ENCODE measurements at places on chromosomes 7 and 10.

GRCh38 chr7:74009719-74010118, 18.3 kb upstream of the ELN start:
- no peak for DNase-seq

GRCh38 chr10:88913127-88913526, 33.1 kb downstream of the STAMBPL1 start:
- no peak for DNase-seq

GRCh38 chr10:74437822-74438221, 286.8 kb downstream of the ADK start:
- no peak for DNase-seq

GRCh38 chr10:79293841-79294581, 53.3 kb upstream of the PPIF start:
- DNase-seq = no peak

- DNase-seq = no peak
These were observed 8.0 kb downstream of the GET4 start for GRCh38 chr7:884191-885003.

GRCh38 chr10:77711683-77712049, 74.1 kb upstream of the KCNMA1 start:
- no peak for DNase-seq

DNA sequence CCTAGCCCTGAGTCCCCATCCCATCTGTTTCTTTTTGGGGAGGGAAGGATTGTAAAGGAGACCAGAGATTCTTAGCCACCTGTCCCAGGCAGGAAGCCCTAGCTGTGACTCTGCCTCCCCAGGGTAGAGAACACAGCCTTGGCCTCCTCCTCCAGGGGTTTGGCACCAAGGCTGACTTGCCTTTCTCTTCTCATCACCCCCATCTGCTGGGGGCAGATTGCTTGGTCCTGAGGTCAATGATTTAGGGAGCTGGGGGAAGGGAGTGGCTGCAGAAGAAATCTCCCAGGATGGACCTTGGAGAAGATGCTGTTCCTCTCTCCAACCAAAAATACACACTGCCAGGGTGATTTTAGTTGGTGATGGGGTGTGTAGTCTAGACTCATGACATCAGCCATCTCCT, 2.6 kb upstream of the MNX1 start:
- no peak for DNase-seq

DNA sequence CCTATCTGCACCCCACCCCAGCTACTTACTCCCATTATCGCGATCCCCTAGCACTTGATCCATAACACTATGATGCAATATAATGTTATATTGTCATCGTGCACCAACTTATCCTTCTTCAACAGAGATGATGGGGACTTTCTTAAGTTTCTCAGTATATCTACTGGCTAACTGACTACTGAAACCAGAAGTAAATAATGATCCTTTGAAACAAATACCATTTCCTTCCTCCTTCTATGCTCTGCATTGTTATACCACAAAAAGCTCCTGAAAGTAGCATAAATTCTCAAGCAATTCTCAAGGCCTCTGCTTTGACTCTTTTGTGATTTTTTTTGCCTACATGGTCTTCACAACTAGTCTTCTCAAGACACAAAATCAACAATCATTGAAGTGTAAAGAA, 68.9 kb downstream of the HTR7 start:
- no peak for DNase-seq

- DNase-seq = no peak
These were observed 141.7 kb upstream of the ITGB1 start for GRCh38 chr10:33099748-33100147.

GRCh38 chr7:2192831-2193534, 39.8 kb downstream of the MAD1L1 start:
- no peak for DNase-seq

GRCh38 chr10:10045765-10046028, 972.0 kb upstream of the CELF2 start:
- DNase-seq = no peak

DNA sequence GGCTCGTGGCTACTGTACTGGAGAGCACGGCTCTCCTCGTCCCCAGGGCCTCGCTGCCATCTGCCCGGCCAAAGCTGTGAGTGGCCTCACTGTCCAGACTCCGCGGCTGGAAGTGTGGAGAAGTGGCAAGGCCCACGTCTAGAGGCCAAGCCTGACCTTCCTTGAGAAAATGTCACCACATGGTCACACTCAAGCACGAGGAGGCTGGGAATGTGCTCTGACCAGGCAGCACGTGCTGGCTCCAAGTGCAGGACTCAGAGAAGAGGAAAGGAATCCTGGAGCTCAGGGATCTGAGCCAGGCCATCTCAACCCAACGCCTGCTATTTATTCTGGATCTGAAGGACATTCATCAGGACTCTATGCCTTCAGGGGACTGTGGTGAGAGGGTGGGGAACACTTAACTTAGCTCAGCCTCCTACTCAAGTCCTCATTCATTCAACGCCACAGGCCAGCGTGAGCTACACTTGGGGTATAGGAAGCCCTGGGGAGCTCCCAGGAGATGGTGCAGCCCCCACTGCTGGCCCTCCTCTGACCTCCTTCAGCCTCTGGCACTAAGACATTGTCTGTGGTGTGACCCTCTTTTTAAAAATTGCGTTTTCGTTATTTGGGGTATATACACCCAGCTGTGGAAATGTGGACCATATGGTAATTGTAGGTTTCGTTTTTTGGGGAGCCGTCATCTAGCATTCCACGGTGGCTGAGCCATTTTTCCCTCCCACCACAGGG, 29.0 kb downstream of the EN2 start:
- no peak for DNase-seq

GRCh38 chr7:157900556-157900955, 563.8 kb downstream of the DNAJB6 start:
- DNase-seq = no peak
